ENCODE measurements at places on chromosomes 16 and 17.
A peak's percentile ranks its signal among the peaks of the same experiment; 100 is the strongest.

DNA sequence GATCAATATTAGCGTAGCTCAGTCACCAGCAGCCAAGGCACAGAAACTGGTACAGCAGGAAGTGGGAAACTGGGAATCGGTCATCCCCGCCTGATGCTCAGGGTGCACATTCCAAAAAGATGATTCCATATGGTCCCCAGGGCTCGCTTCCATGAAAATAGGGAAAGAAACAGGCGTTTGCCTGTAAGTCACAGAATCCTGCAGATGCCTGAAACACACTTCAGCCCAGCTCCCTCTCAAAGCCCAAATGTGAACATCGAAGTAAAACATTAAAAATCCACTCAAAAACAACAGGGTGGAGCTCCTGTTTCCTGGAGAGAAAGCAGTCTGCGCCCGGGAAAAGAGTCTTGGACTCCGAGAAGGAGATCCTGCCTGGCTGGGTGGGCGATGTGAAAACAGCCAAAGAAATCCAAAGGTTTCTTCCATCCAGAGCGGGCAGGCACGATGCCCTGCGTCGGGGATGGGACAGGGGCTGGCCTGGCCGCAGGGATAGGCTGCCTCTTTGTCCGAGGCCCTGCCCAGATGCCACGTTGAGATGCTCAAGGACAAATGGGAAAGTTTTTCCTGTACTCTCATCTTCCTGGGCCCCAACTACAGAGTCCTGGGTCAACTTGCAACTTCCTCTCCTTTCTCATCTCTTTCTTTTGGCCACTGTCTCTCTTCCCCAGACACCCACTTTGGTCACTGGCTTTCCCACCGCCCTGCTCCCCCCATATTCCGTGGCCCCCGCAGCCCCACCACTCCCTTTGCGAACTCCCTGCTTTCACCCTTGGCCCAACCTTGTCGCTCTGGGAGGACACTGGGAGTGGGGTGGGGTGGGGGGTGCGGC, 743 bp downstream of the WIPI1 start:
- DNase-seq = no peak

GRCh38 chr17:32258383-32259140, 7.1 kb upstream of the RHBDL3 start:
- DNase-seq = no peak

- DNase-seq = no peak
Observed at GRCh38 chr16:47916266-47916665, 239.5 kb downstream of the ABCC12 start.

DNA sequence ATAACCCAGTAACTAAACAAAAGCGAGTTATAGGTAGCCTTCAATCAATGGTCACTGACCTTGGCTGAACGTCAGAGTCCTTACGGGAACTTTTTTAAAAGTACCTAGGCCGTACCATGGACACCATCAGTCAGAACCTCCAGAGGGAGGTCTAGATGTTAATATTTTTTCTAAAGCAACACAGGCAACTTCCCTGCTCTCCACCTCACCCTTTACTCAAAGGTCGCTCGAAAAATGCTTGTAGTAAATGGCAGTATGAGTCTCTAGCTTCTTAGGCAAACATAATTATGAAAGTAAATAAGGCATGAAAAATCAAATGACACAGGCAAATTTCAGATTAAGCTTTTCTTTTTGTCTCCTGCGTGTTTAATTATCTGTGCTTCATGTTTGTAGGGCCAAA, 82.1 kb downstream of the SLC39A11 start:
- DNase-seq = no peak

GRCh38 chr16:35146723-35147458, 1687.5 kb downstream of the TP53TG3F start:
- DNase-seq = no peak

GRCh38 chr16:3553138-3553923, 23.9 kb downstream of the NLRC3 start:
- DNase-seq = no peak

- DNase-seq = no peak
Observed at GRCh38 chr17:29331075-29331707, 37.2 kb upstream of the NUFIP2 start.

GRCh38 chr17:49728425-49728824, 20.7 kb upstream of the SLC35B1 start:
- DNase-seq = no peak

DNA sequence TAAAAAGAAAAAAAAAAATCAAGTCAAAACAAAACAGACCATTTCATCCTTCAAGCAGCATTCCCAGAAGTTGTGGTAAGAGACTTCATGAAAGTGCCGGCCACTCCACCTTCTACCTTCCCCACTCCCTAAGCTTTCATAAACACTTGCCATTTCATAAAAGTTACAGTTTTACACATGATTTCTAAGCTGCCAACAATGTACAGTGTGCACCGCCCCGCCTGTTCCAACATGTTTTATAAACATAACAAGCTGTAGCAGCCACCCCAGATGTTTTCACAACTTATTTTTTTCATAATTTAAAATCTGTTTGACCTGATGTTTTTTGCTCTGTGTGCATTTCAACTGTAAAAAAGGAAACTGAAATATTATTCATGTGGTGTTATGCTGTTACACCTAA, 608.1 kb downstream of the TOX3 start:
- no peak for DNase-seq

- no peak for DNase-seq
Observed at GRCh38 chr16:89401641-89402445, 88.5 kb downstream of the ANKRD11 start.

DNA sequence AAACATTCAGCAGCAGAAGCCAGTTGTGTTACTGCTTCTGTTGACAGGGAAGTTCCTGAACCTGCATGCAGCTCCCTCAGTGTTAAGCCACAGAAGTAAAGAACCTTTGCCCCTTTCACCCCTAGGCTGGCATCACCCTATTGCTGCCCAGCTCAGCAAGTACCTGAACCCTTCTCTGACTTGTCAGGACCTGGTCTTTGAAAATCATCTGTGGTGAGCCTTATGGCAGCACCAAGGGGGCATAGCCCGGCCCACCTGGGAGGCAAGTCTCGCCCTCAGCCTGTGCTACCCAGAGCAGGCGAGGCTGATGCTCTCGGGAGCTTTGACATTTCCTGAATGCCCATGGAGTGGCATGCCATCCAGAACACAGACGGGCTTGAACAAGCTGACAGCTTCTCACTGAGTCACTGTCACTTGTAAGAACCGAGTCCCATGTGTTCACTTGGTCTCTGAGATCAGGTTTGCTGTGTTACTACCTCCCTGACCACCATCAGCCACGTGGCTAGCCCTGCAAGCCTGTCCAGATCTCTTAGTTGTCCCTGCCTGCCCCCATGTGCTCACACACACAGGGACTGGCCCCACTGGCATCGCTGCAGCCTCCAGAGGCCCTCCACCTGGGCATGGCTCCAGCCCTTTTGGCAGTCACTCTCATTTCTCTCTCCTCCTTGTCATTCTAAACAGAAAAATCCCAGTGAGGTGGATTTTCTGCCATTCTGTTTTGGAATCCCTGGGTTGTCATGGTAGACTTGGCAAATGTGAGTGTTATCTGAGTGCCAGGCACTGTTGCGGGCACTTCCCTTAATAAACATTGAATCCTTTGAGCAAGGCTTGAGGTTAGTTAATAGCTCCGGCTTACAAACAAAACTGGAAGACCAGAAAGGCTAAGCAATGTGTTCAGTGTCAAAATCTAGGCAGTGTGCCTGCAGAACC, 2.9 kb upstream of the CARMIL2 start:
- DNase-seq = no peak

DNA sequence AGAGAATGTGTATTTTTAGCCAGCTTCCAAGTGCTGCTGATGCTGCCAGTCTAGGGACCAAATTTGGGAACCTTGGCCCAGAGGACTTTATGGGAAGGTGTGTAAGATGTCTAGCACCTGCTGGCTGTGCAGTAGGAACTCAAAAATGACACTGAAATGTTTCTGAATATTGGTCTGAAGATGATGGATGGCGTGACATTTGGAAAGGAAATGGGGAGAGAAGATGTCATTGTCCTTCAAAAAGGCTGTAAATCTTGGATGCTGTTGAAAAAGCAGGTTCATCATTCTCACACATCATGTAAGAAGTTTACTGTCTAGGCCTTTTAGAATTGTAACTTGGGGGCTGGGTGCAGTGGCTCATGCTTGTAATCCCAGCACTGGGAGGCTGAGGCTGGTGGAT, 6.7 kb downstream of the EPN2 start:
- DNase-seq = no peak

- no peak for DNase-seq
Observed at GRCh38 chr17:12107905-12108304, 87.2 kb downstream of the MAP2K4 start.

DNA sequence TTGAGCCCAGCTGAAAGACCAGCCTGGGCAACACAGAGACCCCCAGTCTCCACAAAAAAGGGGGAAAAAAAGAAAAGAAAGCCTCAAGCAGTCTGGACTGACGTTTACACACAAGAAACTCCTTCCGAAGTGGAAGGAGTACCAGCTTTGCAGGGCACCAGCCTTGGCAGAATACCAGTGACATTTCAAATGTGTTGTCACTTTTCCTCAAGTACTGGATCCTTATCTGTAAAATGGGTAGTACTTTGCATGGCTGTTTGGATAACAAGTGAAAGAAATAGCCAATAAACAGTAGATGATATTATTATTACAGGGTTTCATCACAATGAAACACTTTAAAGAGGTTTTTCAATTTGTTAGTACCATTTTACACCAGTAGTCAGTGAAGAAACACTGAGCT, 14.2 kb downstream of the YWHAE start:
- DNase-seq = no peak

GRCh38 chr16:79066561-79066960, 534.0 kb downstream of the MAF start:
- no peak for DNase-seq

GRCh38 chr16:30028438-30029076, 2.5 kb downstream of the TLCD3B start:
- DNase-seq = no peak

GRCh38 chr16:77043076-77043475, 147.9 kb upstream of the MON1B start:
- no peak for DNase-seq

DNA sequence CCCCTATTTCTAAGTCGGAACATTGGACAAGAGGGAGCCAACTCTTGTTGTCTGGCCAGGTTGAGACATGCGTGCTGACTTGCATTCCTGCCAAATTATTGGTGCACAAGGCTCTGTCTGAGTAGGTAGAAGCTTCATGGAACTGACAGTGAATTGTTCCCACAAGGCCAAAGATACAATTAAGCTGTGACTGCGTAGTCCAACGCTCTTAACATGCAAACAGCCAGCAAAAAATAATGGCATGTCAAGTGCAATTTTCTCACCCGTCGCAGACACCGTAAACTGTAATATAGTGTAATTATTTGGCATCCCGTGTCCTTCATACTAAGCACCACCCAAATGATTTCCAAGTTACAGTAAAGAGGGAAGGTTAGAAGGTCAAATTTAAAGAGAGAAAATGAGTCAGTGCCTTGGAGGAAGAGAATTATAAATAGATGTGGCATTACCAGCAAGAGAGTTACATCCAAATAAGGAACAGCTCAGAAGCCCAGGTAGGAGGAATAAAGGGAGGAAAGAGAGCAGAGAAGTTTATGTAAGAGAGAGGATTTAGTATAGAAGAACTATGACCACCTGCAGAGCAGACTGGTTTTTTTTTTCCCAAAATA, 21.8 kb downstream of the CDH8 start:
- DNase-seq = no peak

- no peak for DNase-seq
Observed at GRCh38 chr16:26195225-26195624, 503.5 kb downstream of the HS3ST4 start.

DNA sequence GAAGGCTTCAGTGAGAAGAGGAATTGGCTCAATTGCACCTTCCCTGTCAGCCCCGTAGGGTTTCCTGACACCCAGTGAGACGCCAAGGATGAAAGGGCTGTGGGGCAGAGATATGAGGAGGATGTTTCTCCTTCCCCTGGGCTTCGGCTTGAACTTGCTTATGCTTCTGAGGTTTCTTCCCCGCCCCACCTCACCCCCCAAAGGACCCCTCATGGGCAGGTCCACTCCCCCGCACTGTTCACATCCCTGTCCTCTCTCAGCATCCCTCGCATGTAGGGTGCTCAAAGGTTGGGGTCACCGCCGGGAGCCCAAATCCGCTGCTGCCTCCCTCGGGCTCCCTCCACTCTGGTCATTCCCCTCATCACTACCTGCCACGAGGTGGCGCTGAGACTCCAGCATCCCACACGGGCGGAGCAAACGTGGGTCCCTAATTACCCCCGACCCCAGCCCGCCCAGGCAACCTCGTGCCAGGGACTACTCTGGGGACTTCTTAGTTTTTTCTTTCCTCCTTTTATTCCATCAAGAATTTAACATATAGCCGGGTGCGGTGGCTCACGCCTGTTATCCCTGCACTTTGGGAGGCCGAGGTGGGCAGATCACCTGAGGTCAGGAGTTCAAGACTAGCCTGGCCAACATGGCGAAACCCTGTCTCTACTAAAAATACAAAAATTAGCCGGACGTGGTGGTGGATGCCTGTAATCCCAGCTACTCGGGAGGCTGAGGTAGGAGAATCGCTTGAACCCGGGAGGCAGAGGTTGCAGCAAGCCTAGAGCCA, 3.3 kb upstream of the TRARG1 start:
- peak; percentile 56 for DNase-seq

DNA sequence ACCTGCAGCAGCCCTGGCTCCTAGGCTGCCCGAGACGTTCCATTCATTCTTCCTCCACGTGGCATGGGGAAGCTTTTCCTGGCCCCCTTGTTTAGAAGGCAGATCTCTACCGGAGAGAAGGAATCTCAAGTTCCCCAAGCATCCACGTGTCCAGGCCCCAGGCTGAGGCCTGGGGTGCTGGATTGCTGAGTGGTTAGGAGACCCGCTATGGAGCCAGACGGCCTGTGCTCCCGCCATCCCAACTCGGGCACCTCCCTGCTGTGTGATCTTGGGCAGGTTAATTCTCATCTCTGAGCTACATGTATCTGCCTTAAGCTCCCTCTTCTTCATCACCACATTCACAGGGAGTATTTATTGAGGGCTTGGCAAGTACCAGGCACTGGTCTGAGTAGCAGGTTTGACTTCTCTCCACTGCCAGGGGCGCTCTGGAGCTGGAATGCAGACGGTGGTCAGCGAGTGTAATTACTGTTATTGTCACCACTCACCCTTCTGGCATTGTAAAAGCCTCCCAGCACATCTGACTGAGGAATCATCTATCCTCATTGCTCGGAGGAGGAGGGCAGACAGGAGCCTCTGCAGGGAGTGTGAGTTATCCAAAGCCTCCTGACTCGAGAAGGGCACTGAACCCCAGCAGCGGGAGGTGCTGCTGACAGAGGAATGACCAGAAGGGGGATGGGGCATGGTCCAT, 1.1 kb upstream of the ADGRG1 start:
- no peak for DNase-seq

- DNase-seq = no peak
Observed at GRCh38 chr16:31403590-31404352, 10.6 kb downstream of the ITGAD start.
